ENCODE measurements at places on chromosomes 11 and 22.

DNA sequence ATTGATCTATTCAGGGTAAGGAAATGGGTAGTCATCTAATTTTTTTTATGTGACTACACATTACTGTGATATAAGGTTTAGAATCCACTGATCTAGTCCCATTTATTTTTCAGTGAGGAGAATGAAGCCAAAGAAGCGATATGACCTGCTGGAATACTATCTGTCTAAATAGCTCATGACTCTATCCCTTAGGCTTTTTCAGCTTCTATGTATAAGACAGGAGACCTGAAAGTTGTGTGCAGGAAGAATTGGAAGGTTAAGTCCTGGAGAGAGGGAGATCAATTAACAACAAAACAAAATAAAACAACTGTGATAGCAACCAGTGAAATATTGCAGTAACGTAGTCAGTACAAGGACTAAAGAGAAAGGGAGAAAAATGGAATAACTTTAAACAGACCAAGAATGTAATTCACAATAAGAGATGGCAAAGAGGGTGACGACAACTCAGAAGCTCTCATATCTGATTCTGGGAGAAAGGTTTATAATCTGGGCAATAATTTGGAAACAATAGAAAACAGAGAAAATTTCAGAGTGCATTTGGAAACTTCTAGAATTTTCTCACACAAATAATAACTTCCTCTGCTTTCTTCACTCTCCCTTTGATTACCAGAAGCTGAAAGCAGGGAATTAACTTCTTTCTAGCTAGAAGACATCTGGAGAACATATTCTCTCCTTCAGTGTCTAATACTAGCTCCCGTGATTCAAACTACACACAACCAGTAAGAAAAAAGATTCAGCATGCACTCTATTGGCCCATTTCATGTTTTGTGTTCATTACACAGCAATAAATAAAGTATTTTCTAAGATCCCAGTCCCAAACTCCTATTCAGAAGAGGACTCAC, 19.2 kb upstream of the CASP12 start:
- no peak for DNase-seq

DNA sequence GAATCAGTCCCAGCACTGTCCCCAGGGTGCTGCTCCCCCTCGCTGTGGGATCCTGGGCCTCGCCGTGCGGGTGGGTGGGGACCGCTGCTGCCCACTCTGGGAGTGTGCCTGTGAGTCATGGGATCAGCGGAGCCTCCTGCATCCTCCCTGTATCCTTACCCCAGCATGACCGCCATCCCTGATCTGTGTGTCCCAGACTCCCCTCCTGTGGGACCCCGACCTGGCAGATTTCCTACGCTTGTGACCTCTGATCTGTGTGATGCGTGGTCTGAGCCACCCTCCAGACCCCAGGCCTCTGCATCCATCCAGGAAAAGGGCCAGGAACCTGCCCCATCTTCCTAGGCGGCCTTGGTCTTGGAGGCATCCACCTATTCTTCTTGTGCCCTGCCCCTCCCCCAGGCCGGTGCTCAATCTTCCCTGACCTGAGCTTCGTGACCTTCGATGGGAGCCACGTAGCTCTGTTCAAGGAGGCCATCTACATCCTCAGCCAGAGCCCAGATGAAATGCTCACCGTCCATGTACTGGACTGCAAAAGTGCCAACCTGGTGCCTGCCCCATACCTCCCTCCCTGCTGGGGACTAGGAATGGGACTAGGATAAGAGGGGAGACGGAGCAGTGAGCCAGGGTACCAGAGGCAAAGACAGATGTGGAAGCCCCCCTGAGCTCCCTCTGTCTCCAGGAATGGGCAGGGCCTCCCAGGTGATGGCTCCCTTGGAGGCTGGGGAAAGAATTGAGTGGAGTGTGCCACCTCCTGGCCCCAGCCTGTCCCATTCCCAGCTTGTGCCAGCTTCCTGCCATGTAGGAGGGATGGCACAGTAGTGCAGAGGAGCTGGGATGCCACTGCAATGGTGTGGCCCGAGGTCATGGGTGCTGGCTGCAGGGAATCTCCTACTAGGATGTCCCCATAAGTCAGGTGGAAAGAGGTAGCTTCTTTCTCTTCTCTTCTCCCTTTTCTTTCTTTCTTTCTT, 65.4 kb downstream of the OTOG start:
- DNase-seq: no peak

- DNase-seq: no peak
Observed at GRCh38 chr11:26943636-26944035, 50.3 kb upstream of the FIBIN start.

GRCh38 chr11:73399159-73399590, 23.0 kb downstream of the RELT start:
- DNase-seq: no peak

DNA sequence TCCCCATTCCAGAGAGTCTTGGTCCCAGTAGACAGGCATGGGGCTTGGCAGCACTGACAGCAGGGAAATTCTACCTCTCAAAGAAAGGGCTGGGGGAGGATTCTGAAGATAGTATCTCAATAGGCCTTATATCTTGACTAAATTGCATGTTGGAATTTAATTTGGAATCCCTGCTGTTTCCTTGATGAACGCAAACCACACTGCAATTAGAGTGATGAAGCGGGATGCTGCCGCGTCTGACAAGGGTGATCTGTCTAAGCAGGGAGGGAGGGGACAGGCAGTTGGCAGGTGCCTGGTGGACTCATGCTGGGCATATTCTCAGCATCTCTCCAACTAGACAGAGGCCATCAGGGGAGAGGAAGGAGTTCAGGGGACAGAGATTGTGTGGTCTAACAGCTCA, 48.4 kb downstream of the COMMD9 start:
- DNase-seq: peak; percentile 82

DNA sequence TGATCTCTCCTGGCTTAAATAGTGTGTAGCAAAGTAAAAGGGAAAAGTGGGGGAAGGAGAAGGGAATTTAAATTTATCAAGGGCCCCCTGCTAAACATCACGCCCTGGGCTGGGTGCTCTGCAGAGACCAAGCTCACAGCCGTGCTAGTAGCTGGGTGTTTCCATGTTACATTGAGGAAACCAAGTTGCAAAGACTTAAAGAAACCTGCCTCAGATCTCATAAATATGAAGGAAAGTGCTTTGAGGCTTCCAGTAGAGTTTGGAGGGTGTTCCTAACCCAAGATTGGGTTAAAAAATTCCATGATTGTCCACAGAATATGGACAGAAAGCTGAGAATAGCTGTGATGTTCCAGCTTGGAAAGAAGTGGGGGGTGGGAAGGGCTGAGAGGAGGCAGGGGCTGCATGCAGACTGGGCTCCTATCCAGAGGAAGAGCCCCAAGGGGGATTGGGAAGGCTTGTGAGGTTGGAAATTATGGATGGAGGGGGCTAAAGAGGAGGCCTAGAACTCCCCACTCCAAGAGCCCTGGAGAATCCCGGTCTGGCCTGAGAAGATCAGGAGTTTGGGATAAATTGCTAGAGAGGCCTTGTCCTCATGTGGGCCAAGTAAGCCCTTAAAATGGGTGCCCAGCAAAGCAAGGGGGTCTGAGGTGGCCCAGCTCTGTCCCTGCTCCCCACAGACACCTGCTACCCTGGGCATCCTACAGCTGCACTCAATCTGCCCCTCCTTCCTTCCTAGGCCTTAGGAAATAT, 25.0 kb upstream of the OAF start:
- DNase-seq: no peak
